ENCODE measurements at places on chromosomes 13 and 19.
A peak's percentile ranks its signal among the peaks of the same experiment; 100 is the strongest.

GRCh38 chr13:52405767-52406494 lies at the start of gene THSD1:
THSD1 (minus strand) TSS chr13:52406172; CDS start chr13:52402600, 3,572 bp downstream.
- DNase-seq = no peak

DNA sequence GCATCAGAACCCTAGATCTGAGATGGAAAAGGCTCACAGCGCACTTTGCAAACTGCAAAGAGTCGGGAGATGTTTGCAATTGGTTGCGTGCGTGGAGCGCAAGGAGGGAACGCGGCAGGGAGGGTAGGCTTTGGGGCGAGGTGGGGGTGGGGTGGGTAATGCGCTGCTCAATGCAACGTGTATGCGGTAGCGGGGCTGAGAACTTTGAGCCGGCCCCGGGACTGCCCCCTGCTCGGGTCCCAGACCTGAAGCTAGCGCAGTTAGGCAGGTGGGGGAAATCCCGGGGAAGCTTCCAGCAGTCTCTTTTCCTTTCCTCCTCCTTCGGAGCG lies 971 bp downstream of the FOSB start:
- DNase-seq = no peak

DNA sequence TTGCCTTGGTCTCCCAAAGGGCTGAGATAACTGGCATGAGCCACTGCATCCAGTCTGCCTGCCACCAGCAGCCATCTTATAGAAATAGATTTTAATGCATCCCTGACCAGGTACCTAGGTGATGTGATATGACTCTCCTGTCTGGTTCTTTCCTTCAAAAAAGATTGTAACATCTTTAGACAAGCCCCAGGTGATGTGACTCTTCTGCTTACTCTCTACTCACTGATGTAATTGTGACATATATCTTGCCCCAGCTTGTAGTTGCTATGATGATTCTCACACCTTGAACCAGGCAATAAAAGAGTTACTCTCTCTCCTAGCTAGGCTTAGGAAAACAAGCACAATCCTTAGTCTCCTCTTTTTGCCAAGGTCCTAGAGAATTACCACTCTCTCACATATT lies 30.6 kb upstream of the ZNF681 start:
- DNase-seq = no peak

DNA sequence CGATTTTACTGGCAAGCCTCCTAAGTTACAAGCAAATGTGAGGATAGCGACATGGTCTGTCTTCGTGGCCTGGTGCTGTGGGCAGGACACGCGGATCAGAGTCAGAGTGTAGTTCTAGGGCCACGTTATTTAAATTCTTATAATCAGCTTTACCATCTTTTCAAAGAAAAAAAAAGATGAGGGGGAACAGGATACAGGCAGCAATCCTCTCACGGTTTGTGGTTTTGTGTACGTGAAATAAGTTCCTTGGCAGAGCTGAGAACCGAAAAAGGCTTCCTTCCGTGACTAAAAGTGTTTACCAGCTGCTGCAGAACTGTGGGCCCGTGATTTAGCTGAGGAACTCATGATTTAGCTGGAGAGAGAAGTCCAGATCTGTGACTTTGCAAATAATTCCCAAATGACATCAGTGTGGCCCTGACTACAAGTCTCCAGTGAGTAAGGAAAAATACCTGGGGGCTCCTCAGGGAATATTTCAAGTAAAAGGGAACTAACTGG lies 27.2 kb downstream of the RCBTB2 start:
- DNase-seq = no peak

DNA sequence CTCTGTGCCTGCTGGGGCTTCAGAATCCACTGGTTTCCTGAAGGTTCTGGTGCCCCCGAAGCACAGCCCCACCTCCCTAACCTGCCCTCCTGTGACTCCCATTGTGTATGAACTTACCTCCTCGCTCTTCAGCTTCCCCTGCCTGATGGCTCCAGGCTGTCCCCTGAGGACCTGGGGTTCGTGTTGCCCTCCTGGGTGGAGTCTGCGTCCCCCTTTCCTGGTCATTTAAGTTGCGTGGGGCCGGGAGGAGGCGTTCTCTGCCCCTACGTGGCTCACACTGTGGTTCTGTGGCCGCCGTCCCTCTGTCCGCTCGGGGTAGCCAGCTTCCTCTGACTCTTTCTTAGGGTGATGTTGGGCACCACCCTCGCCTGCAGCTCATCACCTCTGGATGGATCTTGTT lies 13.9 kb downstream of the TFDP1 start:
- no peak for DNase-seq

DNA sequence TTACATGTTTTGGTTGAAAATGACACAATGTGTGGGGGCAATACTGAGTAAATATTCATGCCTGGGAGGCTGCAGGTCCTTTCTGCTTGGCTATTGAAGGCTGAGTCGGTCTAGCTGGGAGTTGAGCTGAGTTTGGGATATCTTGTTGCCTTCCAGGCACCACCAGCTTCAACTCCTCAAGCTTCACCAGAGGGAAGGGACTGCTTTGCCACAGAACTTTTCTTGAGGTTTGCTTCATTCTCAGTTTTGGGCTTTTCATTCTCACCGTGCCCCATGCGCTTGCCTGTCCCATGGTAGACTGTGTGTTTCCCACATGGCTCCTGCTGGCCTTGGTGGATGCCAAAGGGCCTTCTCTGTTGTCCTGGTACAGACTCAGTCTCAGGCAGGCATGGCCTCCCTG lies 198.2 kb upstream of the SOX1 start:
- no peak for DNase-seq

DNA sequence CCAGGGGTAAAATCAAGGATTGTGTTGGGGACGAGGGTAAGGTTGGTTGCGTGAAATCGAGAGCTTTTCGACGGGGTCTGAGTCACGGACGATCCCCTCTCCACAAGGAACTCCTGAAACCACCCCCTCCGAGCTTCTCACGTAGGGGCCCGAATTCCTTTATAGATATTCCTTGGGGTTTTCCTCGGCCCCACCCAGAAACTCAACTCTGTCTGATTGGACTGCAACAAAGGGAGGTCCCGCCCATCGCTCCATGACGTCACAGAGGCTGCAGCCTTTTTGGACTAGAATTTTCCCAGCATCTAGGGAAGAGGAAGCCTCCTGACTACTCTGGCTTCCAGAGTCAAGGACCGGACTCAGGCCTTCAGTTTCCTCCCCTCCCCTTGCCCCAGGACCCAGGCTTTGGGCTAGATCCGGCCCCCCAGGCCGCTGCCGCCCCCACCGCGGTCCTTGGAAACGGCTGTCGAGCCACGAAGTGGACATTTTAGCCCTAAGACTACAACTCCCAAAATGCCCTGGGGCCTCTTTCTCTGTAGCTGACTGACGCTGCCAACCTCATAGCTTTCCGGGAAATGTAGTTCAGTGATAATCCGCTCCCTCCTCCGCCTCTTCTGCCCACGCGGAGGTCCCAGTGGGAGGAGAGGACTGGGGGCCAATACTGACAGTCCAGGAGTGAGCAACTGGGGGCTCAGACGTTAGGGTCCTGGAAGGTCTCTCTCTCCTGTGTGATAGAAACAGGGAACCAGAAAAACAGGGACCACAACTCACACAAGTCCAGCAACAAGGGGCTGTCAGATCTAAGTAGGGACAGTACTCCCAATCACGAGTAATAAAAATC lies at the start of gene IZUMO1:
TSS of gene IZUMO1 (minus strand) at position 172 of the 838 bp plus-strand sequence. CDS start 1,050 bp downstream, outside the sequence.
- peak; percentile 74 for DNase-seq

GRCh38 chr13:27924529-27925141 lies 4.8 kb downstream of the PDX1 start:
- no peak for DNase-seq

DNA sequence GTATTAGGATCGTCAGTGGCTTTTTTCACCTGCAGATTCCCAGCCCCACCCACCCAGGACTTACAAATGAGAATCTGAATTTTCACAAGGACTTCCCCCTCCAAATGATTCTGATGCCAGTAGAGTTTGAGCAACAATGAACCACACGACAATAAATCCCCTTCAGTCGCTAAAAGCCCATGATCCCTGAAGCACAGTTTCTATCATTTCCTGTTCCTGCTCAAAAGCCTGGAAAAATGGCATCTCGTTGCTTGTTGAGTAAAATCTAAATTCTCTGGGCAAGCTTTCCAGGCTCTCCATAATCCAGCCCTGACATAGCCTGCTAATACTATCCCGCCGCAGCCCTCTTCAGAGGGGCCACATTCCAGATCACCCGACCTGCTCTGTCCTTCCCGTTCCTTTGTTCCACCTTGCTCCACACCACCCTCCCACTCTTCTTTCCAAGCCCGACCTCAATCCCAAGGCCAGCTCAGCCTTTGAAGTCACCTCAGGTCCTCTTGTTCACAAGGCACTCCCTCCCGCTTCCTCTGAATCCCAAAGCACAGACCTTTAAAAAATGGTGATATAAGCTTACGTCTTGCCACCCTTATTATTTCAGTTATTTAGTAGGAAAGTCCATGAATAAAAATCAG lies 67.9 kb downstream of the NUFIP1 start:
- no peak for DNase-seq

DNA sequence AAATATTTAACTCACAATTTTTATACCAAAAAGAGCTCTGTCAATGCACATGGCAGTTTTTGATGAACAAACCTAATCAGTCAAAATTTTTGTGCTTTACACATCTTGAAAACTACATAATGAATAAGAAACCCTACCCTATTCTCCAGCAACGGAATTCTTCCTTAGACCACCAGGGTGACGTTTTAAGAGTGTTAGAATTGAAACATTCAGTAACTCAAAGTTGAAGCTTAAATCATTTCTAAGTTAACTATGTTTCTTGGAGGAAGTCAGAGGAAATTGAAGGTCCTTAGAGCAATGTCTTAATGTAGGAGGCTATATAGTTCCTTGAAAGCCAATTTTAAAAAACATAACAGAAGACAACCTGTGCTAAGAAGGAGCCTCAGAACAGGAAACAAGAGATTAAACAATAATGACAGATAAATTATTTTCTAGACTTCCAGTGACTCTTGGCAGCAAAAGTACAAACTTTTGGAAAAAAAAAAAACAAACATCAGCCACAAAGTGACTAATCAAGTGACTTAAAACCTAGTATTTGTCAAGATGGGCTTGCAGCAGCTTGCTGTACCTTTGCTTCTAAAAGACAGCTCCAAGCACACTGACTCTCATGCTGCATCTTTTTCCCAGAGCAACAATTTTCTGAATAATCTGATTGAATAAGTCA lies 6.2 kb downstream of the SPRY2 start:
- no peak for DNase-seq

DNA sequence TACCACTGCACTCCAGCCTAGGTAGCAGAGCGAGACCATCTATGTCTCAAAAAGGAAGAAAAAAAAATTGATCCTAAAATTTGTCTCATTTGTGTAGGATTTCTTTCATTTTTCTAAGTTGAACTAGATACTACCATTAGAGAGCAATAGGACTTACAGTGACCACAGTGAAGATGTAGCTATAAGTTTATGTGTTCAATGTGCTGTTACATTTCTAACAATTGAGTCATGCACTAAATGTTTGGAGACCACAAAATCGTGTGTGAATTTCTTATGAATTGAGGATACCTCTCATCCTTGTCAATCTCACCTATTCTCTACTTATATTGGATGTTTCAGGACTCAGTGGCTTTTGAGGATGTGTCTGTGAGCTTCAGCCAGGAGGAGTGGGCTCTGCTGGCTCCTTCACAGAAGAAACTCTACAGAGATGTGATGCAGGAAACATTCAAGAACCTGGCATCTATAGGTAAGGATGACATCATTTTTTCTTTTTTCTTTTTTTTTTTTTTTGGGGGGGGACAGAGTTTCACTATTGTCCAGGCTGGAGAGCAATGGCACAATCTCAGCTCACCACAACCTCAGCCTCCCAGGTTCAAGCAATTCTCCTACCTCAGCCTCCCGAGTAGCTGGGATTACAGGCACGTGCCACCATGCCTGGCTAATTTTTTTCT lies 12.8 kb downstream of the ZNF791 start:
- no peak for DNase-seq

GRCh38 chr13:112444416-112445399 lies 68.6 kb downstream of the SPACA7 start:
- no peak for DNase-seq

DNA sequence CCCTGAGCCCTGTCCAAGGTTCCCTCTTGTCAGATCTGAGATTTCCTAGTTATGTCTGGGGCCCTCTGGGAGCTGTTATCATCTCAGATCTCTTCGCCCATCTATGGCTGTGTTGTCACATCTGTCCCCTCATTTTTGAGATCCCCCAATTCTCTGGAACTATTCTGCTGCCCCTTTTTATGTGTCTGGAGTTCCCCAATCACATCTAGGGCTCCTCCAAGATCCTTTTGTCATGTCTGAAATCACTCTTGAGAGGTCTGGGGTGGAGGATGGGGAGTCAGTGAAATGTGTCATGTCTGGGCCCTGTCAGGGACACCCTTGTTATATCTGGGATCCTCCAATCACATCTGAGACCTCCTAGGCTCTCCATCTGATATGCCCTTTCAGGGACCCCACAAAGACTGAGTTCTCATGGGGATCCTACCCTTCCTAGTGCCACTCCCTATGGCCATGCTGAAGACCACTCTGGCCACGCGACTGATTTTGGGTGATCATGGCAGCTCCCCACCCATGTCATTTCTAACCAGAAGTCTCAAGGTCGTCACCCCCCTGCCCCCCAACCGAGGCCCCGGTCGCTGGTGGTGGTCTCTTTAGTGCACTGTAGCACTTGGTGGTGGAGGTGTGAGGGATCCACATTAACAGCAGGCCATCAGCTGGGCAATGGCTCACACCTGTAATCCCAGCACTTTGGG lies 3.8 kb upstream of the MYBPC2 start:
- DNase-seq = no peak

- no peak for DNase-seq
Measured at GRCh38 chr13:30164146-30164545, 143.2 kb downstream of the KATNAL1 start.

DNA sequence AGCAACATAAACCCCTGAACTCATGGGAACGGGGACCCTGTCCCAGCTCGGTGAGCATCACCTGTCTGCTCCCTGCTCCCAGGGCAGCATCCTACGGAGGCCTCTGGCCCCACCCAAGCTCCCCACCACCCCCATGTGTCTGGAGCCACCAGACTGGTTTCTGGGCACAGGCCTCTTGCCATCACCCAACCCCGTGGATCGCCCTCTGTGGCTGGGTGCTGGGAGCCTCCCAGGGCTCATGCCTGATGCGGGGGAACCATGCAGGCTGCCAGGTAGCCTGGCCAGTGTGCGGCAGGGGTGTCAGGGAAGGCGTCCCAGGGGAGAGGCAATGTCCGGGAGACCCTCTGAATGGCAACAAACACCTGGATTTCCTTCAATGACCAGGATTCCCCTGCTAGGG lies 2.7 kb downstream of the MICOS13 start:
- DNase-seq = no peak

DNA sequence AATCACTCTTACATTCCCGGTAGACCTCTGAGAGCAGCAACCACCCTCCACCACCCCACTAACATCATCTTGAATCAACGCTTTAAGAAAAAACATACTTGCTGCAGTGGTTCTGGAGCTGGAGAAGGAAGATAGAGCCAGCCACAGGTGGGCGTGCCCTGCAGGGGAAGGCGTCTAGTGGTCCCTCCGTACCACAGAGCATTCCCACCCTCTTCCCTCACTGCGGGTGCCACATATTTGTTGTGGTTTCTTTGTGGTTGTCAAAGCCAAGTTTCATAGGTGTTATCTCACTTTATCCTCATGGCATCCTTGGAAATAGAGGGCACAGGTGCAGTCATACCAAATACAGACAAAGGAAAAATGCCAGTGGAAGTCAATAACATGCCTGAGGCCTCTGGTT lies 22.2 kb downstream of the COL4A2 start:
- no peak for DNase-seq
